NCI-H1048 (cell line): ENCODE measurements at places on chromosomes 7 and 10.

DNA sequence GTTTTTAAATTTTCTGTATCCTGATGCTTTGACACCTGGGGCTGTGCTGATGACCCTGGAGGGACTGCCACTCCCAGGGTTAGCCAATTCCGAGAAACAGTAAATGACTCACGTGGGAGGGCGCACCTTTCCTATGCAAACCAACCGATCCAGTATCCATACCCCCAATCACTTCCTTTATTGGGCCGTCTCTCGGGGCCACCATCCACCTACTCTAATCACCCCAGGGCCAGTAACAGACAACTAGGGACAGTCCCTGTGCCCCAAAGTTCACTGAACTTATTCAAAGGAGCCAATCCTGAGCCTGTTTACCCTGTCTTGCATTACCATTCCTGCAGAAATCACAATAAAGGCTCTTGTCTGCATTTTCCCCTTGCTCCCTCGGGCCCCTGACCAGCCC is 6.6 kb upstream of the LGI1 start:
- DNase-seq, result no peak

- DNase-seq, result no peak
These were observed 101.5 kb upstream of the PRSS1 start for GRCh38 chr7:142647749-142648148.

DNA sequence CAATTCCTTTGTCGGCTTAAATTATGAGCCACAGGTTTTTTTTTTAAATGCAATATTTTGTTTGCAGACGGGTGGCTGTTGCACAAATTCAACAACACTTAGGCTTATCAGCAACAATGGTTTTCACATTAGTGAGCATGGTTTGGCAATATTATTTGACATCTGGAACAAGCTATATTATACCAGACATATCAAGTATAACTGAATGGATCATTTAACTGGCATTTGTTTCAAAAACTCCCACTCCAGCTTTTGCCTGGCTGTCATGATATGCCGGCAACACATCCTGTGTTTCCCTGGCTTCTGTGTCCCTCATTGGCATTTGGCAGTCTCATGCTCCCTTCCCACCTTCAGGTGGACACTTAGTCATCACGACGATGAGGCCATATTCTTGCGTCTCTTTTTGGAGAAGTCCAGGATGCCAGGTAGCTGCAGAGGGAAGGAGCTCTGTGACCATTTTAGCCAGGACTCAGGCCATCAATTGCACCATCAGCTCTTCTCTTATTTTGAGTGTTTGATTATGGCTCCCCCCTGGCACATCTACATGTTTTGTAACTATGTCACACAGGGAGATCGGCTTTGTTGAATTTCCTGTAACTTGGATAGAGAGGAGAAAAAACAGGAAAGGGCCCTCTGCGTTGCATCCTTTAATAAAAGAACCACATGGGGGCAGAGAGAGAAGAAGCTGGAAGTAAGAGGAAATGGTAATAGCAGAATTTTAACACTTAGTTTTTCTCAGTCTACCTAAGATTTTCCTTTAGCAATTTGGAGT is 413.9 kb downstream of the LRMDA start:
- DNase-seq, result no peak

GRCh38 chr7:43528576-43529354 is 54.1 kb upstream of the STK17A start:
- no peak for DNase-seq

DNA sequence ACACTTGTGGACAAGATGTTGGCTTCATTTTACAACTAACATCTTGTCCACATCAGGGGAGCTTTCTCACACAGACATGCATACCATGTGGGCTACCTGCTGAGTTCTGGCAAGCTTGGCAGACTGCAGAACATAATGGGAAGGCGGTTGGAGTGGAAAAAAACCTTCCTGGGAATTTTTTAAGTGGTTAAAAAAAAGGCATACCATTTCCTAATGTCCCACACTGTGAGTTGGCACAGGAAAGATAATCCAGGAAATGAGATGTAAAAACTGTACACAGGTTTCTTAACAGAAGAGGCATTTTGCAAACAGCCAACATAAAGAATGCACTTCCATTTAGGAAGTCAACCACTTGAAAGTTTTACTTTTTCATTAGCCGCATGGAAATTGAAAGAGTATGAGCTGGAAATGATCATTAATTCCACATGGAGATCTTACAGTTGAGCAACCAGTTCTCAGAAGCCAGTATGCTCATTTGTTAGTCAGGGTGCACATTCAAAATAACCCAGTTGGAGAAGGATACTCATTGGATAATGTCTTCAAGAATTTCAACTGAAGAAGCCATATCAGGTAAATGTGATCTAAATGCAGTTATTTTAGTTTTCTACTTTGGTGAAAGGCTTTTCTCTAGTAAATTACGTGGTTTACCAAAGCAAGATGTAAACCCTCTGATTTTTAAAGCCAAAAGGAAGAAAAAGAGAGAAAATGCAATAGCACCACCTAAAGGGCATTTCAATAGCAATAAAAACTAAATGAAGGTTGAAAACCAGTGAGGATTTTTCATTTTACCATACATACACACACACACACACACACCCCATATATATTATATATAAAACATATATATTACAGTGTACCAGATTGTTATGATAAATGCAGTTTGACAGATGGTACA is 194.0 kb downstream of the TAX1BP1 start:
- DNase-seq, result no peak

DNA sequence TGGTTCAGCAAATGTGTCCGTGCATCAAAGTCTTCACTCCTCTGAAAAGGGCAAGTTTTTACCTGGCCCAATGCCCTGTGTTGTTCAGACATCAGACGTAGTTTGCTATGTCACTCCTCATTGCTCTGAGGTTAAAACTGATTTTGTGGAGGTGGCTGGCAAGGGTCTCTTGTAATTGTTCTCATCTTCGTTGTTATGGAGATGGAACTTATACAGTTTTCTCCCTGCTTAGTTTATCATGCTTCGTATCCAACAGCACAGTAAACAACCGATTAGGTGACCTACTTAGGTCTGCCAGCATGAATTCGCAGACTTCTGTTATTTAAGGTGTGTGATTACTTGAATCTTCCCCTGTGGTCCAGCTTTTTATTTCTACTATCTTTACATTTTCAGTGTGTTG is 274.1 kb upstream of the SMIM30 start:
- no peak for DNase-seq

GRCh38 chr7:86913709-86914108 is 145.7 kb downstream of the ELAPOR2 start:
- no peak for DNase-seq

- DNase-seq, result peak; percentile 4
These were observed 686 bp upstream of the MIOS start for GRCh38 chr7:7565746-7566650.

DNA sequence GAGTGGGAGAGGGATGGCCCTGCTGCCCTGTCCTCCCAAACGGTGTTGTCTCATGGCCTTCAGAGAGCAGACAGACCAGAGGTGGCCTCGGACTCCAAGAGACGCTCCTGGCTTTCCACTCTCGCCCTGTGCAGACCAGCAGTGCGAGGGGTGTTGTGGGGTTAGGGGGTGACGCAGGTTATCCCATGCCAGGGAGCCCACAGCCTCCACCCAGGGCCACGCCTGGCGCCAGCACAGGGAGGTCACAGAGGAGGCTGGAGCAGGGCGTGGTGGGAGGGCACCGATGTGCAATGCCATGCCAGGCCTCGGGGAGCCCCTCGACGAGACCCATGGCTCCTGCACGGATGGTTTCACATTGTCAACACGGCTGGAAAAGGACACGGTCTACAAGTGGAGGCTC is 52.1 kb downstream of the INPP5A start:
- no peak for DNase-seq

DNA sequence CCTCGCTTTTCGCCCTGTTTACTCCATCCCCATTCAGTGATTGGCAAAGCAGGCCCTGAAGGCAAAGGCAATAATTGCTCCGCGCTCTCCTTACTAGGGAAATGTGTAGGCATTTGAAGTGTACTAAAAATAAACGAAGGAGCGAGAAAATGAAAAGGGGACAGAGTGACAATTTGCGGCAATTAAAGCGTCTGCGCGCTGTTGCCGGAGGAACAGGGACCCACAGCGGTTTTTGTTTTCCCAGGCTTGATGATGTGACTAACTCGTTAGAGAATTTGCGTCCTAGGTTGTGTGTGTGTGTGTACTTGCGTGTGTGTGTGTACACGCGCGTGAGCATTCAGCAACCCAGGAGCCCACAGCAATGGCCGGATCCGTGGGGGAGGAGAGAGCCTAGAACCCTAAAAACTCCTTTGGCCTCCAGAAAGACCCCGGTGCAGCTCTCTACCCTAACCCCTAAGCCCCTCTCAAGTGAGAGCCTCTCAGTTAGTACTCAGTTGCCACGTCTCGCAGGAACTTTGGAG is 7.8 kb upstream of the DLX6 start:
- DNase-seq, result no peak

- no peak for DNase-seq
These were observed 13.2 kb downstream of the PTPRN2 start for GRCh38 chr7:158574308-158575036.
